ENCODE measurements at places on chromosomes 11 and 22.
A peak's percentile ranks its signal among the peaks of the same experiment; 100 is the strongest.

DNA sequence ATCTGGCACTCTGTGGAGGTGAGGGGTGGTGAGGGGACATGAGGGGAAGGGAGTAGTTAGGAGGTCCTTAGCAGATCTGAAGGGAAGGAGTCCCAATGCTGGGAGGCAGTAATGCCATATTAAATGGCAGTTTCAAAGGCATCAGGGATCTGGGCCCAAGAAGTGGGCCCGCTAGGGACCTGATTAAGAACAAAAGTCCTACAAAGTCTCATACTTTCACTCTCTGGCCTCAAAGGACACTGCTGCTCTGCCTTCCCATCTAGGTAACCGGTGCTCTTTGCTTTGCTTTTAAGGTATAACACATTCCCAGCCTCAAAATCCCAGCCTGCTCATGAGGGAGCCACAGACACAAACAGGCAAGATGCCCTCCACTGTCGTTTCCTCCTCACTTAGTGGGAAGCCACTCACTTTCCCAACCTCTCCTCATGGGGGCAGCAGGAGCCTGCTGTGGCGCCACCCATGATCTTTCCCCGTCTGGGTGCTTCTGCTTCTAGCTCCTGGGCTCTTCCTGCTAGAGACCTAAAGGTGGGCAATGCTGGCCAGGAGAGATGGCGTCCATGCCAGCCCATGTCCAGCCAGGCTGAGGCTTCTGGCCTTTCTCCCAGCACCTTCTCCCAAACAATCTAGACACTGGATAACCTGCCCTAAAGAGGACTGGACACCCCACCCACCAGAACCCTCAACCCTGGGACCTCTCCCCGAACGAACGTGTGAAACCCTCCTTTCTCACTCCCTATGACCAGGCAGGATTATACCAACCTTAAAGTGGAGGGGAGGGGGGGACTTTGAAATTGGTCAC is 68.3 kb downstream of the PLEKHA7 start:
- DNase-seq, result peak; percentile 15

- no peak for DNase-seq
Observed at GRCh38 chr11:45650166-45651095, 15.0 kb downstream of the CHST1 start.

DNA sequence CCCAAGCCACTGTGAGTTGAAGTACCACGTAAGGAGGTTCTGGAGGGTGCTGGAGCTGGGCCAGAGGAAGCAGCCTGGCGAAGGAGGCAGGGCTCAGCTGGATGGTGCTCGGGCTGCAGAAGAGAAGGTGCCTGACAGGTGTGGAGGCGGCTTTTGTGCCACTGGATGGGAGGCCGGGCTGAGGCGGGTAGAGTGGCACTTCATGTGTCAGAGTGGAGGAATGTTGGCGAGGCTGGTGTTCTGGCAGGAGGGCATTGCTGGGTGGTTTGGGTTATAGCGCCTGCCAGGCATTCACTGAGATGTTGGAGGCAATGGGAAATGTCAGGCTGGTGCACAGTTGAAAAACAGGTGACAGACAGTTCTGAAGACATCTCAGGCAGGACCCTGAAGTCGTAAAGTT is 24.2 kb downstream of the UBE2L3 start:
- DNase-seq, result no peak

GRCh38 chr22:17980638-17981051 is 43.7 kb downstream of the MICAL3 start:
- no peak for DNase-seq

GRCh38 chr11:121567995-121568394 is 115.2 kb upstream of the SORL1-AS1 start:
- no peak for DNase-seq

GRCh38 chr11:57251491-57252104 is 14.5 kb upstream of the APLNR start:
- DNase-seq, result no peak

DNA sequence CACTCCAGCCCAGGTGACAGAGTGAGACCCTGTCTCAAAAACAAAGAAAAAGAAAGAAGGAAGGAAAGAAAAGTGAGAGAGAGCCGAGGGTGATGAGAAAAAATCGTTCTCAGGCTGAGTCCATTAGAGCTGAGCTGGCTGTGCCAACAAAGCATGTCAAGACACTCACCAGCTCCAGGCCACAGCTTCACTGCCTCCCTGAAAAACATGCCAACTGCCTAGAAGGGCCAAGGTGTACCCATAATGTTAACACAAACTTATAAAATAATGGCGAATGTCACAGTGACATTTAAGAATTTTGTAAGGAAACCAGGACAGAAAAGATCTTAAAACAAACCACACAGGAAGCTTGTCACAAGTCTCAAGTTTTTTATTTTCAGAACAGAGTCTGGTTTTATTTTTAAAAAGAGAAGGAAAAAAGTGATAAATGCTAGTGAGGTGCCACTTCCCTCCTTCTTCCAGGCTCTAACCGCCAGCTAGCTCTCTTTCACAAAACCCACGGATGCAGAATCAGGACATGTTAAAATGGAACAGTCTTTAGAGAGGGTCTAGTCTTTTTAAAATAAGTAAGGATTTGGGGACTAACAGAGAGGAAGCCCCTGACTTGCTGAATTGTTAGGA is 5.1 kb downstream of the TMEM121B start:
- no peak for DNase-seq

GRCh38 chr11:15346907-15347306 is 232.2 kb downstream of the INSC start:
- no peak for DNase-seq

GRCh38 chr11:112498701-112499100 is 238.0 kb upstream of the PLET1 start:
- no peak for DNase-seq

DNA sequence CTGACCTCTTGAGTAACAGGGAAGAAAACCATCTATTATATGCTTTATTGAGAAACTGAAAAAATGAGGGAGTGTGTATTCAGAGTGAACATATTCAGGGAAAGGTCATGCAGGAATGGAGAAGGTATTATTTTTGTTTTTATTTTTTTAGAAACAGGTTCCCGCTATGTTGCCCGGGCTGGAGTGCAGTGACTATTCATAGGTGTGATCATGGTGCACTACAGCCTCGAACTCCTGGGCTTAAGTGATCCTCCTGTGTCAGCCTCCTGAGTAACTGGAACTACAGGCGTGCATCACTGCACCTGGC is 8.7 kb upstream of the RCE1 start:
- no peak for DNase-seq

GRCh38 chr11:43418197-43418596 is 59.5 kb downstream of the TTC17 start:
- no peak for DNase-seq

DNA sequence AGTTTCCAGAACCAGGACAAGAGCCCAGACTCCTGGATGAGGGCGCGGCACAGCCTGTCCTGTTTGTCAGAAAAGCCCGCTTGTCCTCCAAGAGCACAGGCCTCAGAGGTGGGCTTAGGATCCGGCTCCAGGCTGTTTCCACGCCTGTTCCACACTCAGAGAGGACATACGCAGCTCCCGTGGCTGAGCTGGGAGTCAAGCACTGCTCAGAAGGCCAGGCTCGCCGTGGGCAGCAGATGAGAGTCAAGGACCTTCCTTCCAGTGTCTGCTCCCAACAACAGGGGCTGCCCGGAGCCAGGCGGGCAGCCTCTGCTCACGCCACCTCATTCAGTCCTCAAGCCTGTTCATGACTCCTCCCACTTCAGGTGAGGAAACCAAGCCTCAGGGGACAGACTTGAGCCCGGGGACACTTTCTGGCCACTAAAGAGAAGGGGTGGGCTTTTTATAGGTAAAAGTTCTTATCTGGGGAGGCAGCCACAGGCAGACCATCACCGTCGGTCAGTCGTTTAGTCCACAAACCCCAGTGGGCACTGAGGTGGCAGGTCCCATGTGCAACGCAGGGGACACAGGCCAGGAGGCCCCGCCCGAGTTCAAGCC is 3.8 kb downstream of the CYB5R3 start:
- DNase-seq, result no peak

DNA sequence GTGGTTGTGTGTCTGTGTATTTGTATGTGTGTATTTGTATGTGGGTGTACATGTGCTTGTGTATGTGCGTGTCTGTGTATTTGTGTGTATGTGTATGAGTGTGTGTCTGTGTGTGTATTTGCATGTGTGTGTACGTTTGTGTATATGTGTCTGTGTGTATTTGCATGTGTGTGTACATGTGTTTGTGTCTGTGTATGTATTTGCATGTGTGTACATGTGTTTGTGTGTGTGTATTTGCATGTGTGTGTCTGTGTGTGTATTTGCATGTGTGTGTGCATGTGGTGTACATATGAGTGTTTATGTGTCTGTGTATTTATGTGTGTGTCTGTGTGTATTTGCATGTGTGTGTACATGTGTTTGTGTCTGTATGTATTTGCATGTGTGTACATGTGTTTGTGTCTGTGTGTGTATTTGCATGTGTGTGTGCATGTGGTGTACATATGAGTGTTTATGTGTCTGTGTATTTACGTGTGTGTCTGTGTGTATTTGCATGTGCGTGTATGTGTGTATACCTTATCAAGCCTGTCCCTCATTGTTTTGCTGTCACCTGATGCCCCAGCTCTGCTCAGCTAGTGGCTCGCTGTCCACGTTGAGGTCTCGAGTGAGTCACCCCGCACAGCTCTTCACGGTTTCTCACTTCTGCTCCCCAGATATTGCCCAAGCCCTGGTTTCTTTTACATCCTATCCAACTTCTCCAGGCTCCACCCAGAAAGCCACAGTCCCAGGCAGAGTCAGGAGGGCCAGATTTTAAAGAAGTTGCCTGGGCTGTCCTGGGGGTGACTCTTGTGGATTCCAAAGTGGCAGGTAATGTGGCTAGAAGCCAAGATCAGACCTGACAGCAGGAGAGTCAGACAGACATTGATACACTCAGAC is 15.2 kb downstream of the MB start:
- no peak for DNase-seq

DNA sequence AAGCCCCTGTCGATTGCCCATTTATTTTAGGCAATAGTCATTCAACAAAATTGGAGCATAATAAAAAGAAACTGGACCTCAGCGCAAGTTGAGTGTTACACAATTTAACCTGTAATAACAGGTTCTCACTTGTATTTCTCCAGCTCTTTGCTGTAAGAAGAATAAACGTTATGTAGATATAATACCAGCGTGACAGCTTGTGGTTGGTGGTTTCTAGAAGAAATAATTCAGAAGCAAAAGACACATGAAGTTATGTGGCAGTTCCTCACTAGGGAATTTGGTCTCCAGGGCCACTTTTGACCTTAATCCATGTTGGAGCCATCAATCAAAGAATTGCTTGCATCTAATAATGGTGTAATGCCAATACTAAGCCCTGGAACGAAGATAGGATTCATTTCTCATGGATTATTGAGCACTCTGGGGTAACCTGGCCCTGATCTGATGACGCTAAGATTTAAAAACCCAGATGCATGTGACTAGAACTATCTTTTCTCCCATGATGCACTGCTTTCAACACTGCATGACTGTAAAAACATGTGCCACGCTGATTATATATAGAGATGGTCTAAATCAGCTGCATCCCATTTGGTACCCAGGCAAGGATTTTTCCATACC is 129.7 kb upstream of the LDLRAD3 start:
- no peak for DNase-seq

DNA sequence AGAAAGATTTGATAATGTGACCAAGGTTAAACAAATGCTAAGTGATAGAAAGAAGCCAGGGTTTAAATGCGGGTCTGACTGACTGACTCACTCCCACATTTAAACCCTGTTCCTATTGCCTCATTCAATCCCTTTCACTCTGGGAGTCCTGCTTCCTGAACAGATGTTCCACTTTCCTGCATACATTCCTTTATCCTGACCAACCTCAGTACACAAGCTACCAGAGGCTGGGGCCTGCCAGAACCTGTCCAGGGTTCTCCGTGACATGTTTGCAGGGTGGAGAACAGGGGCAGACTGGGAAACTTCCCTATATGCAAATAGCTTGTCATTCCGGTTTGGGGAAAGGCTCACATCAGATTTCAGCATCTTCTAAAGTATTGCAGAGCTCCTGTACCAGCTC is 3.0 kb upstream of the ANKK1 start:
- DNase-seq, result no peak

DNA sequence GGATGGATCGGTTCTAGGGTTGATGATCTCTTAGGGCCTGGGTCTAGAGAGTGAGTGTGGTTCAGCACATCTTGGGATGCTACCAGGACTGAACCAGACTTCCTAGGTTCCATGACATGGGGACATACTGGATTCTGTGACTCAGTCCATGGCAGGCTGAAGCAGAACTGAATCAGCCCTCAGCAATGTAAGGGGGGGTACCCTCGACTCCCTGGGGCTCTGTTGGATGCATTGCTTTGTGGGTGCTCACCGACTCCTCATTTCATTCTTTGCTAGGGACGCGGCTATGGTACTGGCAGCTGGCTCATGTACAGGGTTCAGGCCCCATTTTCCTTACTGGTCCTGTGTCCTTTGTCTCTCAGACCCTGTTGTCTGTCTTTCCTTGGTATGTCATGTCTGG is 733 bp upstream of the GRAMD1B start:
- DNase-seq, result no peak

DNA sequence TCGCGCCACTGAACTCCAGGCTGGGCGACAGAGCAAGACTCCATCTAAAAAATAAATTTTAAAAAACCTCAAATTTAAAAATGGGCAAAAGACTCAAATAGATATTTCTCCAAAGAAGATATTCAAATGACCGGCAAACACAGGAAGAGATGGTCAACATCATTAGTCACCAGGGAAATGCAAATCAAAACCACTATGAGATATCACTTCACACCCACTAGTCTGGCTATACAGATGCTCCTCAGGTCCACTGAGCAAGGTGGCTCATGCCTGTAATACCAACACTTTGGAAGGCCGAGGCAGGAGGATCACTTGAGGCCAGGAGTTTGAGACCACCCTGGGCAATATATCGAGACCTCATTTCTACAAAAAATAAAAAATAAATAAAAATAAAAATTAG is 43.3 kb upstream of the SLC35C1 start:
- DNase-seq, result no peak

DNA sequence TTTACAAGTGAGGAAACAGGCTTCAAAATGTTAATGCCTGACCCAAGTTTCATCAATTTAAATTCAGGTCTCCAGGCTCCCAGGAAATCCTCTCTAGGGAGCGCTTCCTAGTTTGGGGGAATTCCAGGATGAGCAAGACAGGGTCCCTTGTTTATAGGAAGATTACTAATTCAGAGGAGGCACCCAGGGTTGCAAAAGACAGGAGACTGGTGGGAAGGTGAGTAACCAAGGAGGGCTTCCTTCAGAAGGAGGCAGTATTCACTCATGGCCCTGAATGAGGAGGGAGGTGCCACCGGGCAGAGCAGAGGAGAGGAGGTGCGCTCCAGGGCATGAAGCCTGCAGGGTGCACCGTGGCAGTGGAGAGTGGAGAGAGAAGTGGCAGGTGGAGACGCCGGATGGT is 1.6 kb downstream of the TMEM132A start:
- no peak for DNase-seq

GRCh38 chr22:50476868-50477267 is 2.0 kb upstream of the SBF1 start:
- DNase-seq, result no peak
